ENCODE measurements at places on chromosomes 2 and 18.

DNA sequence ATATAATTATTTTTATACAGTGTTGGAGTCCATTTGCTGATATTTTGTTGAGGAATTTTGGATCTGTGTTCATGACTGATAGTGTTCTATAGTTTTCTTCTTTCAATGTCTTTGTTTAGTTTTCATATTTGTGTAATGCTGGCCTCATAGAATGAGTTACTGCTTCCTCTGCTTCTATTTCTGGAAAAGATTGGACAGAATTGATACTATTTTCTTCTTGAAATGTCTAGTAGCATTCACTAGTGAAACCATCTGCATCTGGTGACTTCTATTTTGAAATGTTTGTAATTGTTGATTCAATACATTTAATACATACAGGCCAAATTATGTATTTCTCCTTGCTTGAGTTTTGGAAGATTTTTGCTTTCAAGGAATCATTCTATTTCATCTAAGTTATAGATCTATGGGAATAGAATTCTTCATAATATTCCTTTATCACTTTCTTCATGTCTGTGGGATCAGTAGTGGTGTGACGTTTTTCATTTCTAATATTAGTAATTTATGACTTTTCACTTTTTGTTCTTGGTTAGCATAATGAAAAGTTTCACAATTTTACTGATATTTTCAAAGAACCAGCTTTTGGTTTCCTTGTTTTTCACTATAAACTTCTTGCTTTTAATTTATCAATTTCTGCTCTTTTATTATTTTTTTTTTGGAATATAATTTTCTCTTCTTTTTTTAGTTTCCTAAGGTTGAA, 509.9 kb upstream of the VRK2 start:
- no peak for DNase-seq

DNA sequence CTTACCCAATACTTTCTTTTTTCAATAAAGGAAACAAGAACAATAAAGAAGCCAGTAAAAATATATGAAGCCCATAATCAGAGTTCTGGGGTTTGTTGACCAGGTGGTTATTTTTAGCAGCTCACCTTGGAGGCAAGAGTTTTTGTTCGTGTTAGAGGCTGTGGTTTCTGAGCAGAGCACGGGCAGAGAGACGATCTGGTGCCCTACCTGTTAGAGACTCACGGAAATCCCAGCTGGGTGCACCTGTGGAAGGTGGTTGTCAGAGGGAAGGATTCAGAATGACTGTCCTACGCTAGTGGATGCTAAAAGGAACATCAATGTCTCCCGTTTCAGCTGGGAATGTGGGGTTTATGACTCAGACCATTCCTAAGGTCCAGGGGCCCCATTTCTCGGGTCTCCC, 87.6 kb downstream of the NRP2 start:
- DNase-seq = no peak

DNA sequence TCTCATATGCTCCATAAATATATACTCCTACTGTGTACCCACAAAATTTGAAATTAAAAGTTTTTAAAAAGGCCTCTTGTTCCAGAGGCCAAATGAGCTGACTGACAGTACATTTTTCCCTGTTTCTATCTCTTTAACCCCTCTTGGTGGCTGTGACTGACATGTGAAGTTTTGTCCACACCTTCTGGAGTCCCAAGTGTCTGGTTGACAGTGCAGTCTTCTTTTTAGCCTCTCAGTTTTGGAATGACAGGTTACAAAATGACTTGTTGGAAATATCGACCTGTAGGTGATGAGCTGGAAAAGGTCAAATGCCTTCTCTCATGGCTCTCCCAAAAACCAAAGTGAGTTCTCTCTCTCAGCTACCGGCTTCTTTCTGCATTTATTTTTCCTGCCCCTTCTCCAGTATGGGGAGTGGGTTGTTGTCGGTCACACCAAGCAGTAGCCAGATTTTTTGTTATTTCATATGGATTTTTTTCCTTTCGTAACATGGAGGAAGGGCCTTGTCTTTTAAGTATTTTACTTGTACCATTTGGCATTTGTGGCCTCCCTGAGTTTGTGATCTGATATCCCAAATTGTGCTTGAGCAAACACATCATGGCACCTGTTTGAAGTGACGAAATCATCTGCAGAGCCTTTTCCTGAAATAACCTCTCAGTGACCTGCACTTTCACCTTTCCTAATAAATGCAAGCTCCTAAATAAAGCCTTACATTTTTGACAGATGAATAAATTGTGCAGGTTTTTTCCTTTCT, 143.9 kb downstream of the ESCO1 start:
- DNase-seq = no peak

GRCh38 chr2:109343460-109343859, 214.5 kb downstream of the SH3RF3 start:
- DNase-seq = no peak

DNA sequence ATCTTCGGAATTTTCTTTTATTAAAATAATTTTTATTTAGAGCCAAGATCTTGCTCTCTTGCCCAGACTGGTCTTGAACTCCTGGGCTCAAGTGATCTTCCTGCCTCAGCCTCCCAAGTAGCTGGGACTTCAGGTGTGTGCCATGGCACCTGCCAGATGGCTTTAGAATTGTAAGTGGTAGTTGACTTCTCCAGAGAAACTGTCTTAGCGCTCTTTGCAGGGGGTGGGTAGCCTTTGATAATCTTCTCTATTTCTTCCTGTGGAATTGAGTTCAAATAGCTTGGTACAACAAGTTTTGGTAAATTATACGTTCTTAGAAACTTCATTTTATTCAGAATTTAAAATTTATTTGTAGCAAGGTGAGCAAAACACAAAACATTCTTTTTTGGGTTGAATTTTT, 113.3 kb downstream of the LDLRAD4 start:
- DNase-seq = no peak

All from activated naive CD4-positive, alpha-beta T cell treated with Interleukin-2 at 50 U/mL for 16 hours (primary cell).